Cerebellum (tissue), 4 donors: ENCODE measurements at places on chromosomes 11 and 22. TPM values are rescaled to one million over a fixed set of nuclear protein-coding genes. Genes with fewer than 3 reads are reported as not detected.

GRCh38 chr11:102799681-102800340 is 1.9 kb upstream of the MMP1 start:
- DNase-seq, result no peak

GRCh38 chr22:37228106-37229011 is 15.7 kb downstream of the RAC2 start:
- DNase-seq, result no peak

GRCh38 chr11:7170431-7170830 is 81.3 kb upstream of the SYT9 start:
- DNase-seq, result no peak

DNA sequence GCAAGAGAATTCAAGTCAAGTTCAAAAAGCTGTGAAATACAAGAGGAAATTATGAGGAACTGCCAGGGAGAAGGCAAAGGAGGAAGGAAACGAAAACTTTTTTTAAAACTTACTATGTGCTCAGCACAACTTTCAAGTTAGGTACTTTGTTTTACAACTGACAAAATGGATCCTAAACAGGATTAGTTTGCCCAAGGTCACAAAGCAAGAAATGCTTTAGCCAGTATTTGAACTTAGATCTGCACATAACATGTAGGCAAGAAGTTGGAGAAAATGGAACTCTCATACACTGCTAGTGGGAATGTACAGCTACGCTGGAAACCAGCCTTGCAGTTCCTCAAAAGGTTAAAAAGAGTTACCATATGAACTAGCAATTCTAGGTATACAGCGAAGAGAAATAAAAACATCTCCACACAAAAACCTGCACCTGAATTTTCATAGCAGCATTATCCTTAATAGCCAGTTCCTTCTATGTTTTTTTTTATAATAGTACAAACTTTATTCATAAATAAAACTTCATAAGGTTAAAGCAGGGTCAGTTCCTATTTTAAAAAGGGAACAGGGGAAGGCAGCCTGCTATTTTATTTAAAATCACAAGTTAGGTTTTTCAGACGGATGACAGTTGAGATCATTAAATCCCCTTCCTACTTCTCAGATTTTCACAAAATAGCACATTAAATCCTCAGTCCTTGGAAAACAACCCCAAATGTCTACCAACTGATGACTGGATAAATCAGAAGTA is 19.2 kb downstream of the DDX6 start:
- DNase-seq, result no peak

GRCh38 chr22:37454857-37455686 is 27.8 kb upstream of the ELFN2 start:
- DNase-seq, result no peak

The OR4D5 gene
- not detected for total RNA-seq

DNA sequence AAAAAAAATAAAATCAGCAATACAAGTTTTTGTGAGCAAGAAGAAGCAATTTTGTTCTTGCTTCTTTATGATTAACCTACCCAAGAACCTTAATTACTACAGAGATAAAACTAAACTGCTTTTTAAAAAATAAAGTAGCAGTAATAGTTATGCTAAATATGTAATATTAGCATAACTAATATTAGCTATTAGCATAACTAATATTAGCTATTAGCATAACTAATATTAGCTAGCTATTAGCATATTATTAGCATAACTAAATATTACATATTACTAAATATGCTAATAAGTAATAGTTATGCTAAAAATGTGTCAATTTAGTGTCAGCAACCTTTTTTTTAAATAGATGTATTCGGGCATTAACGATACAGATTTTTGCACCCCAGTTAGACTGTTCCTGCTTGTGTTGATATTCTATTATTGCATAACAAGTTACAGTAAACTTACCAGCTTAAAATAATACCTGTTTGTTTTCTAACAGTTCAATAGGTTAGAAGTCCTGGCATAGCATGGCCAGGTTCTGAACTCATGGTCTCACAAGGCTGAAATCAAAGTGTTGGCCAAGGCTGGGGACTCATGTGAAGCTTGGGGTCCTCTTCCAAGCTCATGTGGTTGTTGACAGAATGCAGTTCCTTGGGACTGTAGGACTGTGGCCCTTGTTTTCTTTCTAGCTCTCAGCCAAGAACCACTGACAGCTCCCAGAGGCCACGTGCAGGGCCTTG is 48.4 kb downstream of the PDHX start:
- DNase-seq, result no peak

The SLC22A25 gene
- not detected for total RNA-seq
